ENCODE measurements at places on chromosomes 1 and 21.

DNA sequence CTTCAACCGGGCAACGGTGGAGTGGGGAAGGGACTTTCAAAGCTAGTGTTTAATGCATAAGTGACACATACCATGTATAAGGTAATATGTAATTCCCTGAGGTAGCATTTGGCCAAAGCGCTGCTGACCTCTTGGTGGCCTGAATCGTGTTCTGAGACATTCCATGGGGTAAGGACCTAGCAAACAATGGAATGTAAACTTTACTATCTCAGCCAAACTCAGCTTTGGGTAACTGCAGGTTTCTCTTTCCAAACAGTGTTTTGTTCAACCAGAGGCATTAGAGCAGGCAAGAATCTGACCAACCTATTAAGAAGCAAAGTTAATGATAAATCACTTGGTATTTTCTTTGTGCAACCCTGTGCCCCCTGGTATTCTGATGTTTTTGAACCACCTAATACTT lies 22.0 kb downstream of the TGFB2 start:
- no peak for DNase-seq

DNA sequence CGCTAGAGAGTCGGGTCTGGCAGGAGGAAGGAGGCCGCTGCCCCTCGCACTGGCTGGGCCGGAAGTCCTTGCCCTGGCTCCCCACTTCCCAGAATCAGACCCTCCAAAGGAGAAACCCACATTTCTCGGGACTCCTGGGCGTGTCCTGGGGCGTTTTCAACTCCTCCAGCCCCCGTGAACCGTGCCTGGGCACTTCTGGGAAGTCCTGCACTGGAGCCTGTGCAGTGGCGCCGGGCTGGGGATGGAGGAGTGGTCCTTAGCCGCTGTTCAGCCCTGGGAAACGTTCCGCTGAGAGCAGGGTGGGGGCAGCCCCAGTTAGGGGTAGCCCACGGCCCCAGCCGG lies 3.0 kb downstream of the IGSF21 start:
- peak; percentile 7 for DNase-seq

DNA sequence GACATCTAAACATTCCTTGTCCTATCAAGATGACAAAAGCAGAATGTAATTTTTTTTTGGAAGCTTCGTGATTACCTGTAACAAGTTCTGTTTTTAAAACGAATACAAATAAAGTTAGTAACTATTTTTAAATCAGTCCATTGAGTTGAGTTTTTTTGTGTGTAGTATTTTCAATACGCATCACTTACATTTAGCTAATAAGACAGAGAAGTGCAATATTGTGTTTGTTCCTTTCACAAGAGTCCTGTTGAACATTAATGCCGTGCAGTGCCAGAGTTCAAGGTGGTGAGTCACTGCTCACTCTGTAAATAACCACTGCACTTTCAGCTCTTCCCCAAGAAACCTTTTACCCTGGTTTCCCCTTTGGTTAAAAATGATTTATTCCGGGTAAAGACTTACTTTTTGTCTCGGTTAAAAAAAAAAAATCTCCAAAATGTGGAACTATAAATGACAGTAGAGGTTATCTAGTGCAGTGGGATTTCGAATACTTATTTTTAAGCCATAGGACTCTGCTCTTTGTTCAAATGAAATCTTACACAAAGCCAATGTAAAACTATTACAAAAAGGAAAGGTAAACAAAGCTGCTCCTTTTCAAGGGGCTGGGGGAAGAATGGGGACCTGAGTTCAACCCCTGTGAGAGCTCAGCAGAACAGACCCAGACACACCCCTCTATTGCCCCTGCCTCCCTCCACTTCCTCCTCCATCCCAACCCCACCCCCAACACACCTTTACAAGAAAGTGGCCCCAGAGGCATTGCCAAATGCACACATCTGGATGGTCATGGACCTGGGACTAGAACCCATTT lies 14.8 kb upstream of the NCMAP start:
- DNase-seq: no peak

GRCh38 chr1:228087771-228088251 lies 5.3 kb downstream of the ARF1 start:
- DNase-seq: no peak

DNA sequence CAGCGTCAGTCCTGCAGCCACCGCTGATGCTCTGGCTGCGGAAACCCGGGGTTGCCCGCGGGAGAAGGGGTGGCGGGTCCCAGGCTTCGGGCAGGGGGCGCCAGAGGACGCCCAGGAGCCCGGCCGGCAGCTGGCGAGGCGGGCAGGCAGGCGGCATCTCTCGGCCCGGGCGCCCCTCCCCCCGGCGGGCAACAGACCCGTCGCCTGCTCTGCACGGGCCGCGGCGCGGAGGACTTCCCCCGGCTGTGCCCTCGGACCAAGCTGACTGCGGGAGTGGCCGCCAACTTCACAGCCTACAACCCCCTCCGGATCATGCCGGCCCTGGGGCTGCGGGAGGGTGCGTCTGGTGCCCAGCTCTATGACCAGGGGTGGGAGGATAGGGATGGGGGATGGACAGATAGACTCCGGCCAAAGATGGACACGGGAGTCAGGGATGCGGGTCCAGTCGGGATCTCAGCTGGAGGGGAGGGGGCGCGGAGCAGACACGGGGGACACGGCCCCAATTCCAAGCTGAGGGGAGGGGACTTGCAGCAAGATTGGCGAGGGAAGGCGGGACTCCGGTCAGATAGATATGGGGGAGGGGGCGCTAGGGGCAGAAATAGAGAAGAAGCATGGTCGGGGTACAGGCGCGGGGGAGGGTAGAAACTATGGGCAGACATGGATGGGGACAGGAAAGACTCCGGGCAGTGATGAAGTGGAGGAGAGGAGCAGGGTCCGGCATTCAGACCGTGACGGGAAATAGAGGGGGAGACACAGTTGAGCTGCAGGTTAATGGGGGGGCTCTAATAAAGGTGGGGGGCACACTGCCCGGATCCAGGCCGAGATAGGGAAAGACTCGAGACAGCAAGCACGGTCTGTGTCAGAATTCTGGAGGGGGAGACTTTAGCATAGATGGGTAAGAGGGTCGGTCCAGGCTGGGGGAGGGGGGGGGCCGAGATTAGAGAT lies 1.1 kb downstream of the ADGRB2 start:
- DNase-seq: peak; percentile 73

DNA sequence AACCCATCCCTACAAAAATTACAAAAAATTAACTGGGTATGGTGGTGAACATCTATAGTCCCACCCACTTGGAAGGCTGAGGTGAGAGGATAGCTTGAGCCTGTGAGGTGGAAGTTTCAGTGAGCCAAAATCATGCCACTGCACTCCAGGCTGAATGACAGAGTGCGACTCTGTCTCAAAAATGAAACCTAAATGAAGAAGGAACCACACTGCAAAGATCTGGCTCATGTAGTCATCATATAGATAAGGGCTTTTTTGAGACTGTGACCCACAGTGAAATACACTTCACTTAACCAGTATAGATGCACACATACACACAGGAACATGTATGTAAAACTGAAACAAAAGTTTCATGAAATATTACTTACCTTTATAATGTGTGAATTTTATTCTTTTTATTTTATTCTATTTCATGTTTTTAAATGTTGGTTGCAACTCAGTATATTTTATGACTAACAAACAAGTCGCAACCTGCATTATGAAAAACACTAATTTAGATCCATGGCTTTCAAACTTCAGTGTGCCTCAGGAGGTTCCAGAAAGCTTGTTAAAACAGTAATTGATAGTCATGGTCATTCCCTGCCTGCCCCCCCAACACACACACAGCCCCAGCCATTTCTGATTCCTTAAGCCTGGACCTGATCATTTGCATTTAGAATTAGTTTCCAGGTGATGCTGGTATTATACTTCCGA lies 189.5 kb downstream of the PATJ start:
- no peak for DNase-seq

- DNase-seq: no peak
These were observed 138.8 kb upstream of the ARHGEF16 start for GRCh38 chr1:3315399-3316339.

DNA sequence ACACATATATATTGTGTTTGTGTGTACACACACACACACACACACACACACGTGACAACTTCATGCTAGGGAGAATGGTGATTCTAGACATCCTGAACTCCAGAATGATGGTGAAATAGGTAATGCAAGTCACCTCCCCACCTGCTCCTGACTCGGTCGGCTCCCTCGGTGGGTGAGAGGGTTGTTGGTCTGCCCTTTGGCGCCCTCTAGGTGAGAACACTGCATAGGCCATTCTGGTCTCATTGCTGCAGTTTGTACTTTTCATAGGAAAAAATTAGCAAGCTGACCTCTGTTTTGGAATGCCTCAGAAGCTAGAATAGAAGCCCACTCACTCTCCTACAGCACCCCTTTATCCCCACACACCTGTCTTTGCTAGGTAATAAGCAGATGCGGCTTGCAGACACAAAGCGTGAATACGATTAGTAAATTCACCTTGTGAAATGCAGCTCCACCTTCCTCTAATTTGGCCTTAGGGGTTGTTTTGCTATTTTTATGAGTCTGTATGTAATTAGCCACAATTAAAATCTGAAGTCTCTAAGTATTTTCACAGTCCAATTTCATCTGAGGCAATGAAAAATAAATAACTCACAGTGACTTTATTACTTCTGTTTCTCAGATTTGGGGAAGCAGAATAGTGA lies 130.0 kb upstream of the KCNJ15 start:
- DNase-seq: peak; percentile 54

GRCh38 chr1:224700918-224701531 lies 84.9 kb downstream of the CNIH3 start:
- no peak for DNase-seq

DNA sequence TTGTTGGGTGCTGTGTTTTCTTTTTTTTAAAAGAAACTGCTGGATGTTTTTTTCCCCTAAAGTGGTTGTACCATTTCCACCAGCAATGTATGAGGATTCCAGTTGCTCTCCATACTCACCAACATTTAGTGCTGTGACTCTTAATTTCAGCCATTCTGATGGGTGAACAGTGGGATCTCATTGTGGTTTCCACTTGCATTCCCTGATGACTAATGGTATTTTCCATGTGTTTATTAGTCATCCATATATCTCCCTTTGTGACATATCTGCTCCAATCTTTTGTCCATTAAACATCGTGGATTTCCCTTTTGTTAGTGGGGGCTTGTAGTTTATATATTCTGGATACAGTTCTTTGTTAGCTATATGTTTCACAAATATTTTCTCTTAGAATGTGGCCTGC lies 206.0 kb downstream of the CAMTA1 start:
- DNase-seq: no peak

- DNase-seq: no peak
These were observed 1.5 kb downstream of the HCN3 start for GRCh38 chr1:155278689-155279160.

- no peak for DNase-seq
These were observed 32.1 kb upstream of the RAB4A start for GRCh38 chr1:229238674-229239415.

- no peak for DNase-seq
These were observed 33.4 kb downstream of the LRRC53 start for GRCh38 chr1:74478979-74479378.

DNA sequence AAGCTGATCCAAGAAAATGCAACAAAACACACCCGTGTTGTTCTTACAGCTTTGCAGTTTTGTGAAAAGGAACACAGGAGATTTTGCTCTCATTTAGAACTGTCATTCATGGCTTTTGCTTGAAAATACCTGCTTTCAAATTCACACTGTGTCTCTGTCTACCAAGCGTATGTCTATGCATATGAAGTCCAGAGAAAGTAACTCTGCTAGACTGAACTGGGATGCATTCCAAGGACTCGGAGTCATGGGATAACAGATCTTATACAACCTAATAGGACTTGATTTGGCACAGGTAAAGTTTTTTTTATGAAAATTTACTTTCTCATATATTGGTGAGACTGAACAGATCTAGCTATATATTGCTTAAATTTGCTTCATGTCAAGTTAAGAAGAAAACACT lies 102.4 kb downstream of the PTGER3 start:
- DNase-seq: no peak

DNA sequence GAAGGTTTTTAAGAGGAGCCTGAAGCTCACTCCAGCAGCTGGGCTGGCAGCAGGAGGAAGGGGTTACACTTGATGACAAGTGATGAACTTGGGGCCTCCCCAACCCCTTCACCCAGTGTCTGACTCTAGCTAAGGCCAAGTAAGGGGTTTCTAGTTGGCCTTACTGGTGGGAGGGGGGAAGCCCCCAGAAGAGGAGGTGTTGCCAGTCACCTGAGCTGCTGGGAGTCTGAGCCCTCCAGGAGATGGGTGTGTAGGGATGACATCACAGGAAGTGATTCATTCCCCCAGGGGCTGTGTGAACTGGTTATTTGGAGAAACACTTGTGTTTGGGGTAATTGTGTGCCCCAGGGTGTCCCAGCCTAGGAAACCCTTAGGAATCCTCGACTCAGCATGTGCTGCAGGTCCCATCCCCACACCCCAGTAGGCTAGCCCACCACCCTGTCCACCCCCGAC lies 3.1 kb downstream of the PADI1 start:
- peak; percentile 77 for DNase-seq

DNA sequence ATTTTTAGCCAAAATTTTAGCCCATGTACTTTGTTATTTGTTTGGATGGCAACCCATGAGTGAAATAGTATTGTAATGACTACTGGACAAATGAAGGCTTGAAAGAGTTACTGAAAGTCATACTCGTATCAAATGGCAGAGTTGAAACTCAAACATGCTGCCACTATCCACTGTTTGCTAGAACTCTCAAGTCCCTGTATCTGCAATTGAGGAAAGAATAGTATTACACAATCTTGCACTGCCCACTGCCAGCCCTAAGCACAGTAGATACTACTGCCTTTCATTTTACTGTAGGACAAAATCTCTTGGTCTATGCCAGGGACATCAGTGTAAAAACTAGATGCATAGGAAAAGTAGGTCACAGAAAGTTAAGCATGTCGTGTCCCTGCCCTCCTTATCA lies 581.1 kb upstream of the PLXNA2 start:
- no peak for DNase-seq

- DNase-seq: no peak
These were observed 82.3 kb upstream of the ZC3H12A start for GRCh38 chr1:37392051-37392450.

- no peak for DNase-seq
These were observed 150.9 kb upstream of the JUN start for GRCh38 chr1:58934706-58935105.

DNA sequence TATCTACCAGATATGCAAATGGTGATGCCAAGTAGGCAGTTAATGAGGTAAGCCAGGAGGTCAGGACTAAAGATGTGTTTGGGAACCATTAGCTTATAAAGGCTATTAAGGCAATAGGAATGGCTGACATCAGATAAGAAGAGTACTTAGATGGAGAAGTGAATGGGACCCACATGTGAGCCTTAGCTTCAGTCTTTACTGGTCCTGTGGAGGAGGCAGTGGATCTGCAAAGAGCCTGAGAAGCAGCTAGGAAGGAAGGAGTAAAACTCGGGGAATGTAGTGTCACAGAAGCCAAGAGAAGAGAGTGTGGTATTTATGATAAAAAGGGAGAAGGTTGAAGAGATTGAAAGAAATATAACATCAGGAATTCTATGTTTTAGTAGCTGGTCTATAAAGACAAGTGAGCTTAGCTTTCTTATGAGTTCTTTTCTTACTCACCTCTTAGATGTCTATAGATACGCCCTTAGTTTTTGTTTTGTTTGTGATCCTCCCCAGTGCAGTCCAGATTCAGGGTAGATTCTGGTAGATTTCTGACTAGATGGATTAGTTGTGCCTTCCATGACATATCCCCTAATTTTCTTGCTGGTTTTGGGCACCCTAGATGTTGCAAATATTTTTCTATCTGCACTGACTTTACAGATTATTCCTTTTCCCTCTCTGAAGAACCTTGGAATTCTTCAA lies 39.4 kb downstream of the SLAMF6 start:
- no peak for DNase-seq

- DNase-seq: no peak
These were observed 36.3 kb upstream of the MYOCOS start for GRCh38 chr1:171585715-171586114.

Data from activated naive CD8-positive, alpha-beta T cell treated with anti-CD3 and anti-CD28 coated beads for 36 hours (primary cell).